Fibroblast of villous mesenchyme (primary cell): ENCODE measurements at places on chromosomes 16 and 17.

- DNase-seq = no peak
These were observed 154.2 kb downstream of the VPS53 start for GRCh38 chr17:560432-560873.

DNA sequence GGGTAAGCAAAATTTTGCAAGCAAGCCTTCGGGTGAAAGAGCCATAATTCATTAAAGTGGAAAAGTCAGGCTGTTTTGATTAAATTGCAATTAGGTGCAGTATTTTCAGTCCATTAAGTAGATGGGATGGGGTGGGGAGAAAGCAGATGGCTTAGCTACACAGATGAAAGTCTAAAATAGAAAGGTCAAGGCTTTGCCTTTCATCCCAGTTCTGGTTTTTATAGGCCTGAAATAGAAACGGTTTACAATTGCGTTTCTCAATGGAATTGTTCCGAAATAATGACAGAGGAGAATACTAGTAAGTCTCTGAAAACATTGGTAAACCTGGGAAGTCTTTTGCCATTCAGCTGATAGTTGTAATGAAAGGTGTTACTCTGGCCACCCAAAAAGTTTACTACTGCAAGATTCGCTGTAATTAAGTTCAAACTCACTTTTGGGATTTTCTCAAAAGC is 1.5 kb downstream of the PPM1E start:
- DNase-seq = no peak

- DNase-seq = no peak
These were observed 424 bp downstream of the YBX2 start for GRCh38 chr17:7293816-7294613.

DNA sequence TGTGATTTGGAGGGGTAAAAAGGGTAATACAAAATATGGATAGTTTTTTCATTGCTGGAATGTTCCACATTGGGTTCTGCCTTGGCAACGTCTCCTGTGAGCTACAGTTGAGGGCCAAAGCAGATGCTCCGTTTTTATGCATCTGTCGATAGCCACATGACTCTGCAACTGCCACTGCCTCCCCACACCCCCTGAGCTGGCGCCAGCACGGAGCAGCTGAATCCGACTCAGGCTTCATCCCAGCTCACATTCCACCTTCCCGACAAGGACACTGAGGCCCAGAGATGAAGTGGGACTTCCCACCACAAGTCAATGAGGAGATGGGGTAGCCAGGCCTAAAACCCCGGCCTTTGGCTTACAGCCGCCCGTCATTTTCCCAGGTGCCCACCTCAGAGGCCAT is 334.1 kb downstream of the CDH13 start:
- no peak for DNase-seq

- DNase-seq = peak; percentile 41
These were observed 10.0 kb downstream of the TMEM235 start for GRCh38 chr17:78241277-78242023.

DNA sequence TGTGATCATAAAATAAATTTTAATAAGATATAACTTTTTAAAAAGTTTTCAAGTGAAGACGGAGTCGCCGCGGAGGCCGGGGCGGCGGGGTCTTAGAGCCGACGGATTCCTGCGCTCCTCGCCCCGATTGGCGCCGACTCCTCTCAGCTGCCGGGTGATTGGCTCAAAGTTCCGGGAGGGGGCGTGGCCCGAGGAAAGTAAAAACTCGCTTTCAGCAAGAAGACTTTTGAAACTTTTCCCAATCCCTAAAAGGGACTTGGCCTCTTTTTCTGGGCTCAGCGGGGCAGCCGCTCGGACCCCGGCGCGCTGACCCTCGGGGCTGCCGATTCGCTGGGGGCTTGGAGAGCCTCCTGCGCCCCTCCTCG is at the start of gene FOXC2:
Gene FOXC2, plus strand, starts transcription at position 229 of the 365 bp plus-strand sequence. CDS start 507 bp downstream, outside the sequence.
- peak; percentile 93 for DNase-seq

- peak; percentile 73 for DNase-seq
These were observed 4.9 kb downstream of the DPEP1 start for GRCh38 chr16:89618109-89618998.

- DNase-seq = no peak
These were observed 5.6 kb downstream of the GP2 start for GRCh38 chr16:20321671-20322070.

GRCh38 chr17:82696916-82697807 is 1.3 kb downstream of the RAB40B start:
- peak; percentile 9 for DNase-seq

DNA sequence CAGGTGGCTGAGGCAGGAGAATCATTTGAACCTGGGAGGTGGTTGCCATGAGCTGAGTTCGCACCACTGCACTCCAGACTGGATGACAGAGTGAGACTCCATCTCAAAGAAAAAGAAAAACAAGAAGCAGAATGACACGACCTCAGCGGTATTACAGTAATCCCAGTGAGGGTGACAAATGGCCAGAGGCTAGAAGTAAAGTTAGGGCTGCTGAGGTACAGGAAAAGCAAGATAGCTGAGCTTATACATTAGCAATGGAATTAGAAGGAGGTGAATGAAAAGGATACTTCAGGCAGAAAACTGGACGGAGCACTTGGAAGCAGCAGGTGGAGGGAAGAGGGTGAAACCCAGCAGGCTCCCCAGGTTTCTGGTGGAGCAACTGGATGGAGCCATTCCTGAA is 26.1 kb upstream of the AMZ2 start:
- DNase-seq = no peak

GRCh38 chr17:2183346-2183745 is 120.2 kb downstream of the SMG6 start:
- DNase-seq = peak; percentile 89

GRCh38 chr16:72873853-72874252 is 174.1 kb downstream of the ZFHX3 start:
- DNase-seq = no peak

DNA sequence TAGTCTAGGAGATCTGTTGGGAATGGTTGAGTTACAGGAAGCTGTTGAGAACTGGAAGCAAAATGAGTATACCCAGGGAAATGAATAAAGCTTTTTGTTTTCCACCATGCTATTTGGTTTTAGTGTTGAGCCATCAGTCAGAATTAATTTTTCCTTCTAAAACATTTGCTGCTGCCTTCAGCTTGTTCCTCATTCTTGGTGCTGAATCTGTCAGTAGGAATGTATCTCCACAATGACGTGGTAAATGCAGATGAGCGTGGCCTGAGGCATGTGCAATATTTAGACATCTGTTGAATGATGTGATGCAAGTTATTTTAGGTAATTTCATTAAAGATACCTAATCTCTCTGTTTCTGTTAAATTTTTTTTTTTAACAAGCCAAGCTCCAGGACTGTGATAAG is 10.9 kb downstream of the HAPSTR1 start:
- peak; percentile 82 for DNase-seq

GRCh38 chr16:12294471-12294870 is 317.9 kb downstream of the SNX29 start:
- no peak for DNase-seq

DNA sequence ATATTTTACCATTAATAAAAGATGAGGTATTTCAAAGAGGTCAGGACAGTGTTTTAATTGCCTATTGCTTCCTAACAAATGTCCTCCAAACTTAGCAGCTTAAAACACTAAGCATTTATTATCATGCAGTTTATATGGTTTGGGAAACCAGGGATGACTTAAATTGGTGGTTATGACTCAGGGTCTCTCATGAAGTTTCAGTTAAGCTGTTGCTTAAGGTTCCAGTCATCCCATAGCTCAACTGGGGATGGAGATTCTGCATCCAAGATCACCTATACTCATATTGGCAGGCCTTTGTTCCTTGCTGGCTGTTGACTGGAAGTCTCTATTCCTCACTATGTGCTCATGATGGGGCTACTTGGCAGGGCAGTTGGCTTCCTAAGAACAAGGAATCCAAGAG is 1329.9 kb upstream of the GOT2 start:
- DNase-seq = no peak

DNA sequence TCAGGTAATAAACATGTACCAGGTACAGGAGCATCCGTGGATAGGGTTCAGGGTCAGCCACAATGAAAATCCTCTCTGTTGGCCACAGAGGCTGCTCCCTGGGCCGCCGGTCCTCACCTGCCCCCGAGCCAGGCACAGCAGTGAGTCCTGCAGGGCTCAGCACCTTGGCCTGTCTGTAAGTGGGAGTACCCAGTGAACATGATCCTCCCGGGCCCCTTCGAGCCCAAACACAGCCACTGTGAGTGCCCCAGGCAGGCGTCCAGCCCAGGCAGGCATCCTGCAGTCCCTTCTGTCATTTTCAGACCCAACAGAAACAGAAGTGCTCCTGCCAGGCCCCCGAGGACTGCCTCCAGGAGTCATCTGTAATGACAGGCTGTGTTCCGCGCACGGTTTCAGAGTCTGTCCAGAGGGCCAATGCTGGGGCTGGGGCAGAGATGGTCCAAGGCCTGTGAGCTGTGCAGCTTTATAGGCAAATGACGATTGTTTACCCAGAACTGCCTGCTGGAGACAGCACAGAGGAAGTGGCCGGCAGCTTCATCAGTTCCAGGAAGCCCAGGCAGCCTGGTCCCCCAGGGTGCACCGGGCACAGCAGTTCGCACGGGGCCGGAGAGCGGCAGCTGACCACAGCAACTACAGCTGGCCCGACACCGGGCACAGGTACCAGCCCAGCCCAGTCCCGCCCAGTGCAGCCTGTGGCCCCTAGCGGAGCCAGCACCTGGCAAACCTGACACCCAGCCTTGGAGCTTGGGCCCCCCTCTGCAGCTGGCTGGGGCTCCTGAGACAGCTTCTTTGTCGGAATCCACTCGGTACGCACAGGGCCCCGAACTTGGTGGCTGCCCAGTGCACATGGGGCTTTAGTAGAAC is 13.2 kb downstream of the SLC7A5 start:
- peak; percentile 62 for DNase-seq

GRCh38 chr16:26240807-26241206 is 549.0 kb downstream of the HS3ST4 start:
- DNase-seq = no peak

GRCh38 chr17:57612202-57613071 is 132.7 kb downstream of the CCDC182 start:
- no peak for DNase-seq

GRCh38 chr16:80806927-80807340 is 2.5 kb upstream of the CDYL2 start:
- DNase-seq = peak; percentile 26

DNA sequence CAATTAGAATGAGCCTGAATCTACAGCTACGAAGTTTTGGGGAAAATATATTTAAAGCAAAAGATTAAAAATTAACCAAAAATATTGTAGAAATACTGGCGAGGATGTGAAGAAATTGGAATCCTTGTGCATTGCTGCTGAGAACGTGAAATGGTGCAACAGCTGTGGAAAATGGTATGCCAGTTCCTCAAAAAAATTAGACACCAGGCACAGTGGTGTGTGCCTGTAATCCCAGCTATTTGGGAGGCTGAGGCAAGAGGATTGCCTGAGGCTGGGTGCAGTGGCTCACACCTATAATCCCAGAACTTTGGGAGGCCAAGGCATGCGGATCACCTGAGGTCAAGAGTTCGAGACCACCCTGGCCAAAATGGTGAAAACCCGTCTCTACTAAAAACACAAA is 119.9 kb upstream of the TMEM97 start:
- no peak for DNase-seq

DNA sequence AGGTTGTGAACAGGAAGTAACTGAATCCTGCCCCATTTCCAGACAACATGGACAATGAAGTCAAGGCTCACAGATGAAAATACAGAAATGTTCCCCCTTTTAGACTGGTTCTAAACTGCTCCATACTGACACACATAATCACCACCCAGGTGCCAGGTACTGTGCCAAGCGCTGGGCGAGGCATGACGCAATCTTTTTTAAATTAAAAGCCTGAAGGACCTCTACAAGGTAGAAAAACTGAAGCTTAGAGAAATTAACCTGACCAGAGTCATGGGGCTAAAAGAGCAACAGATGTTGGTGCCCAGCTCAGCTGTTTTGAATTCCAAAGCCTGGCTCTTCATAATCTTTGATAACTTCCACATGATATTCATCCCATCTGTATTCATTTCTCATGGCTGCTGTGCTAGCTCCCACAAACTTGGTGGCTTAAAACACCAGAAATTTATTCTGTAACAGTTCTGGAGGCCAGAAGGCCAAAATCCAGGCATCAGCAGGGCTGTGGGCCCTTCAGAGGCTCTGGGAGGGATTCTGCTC is 4.9 kb upstream of the RAB11FIP4 start:
- no peak for DNase-seq

DNA sequence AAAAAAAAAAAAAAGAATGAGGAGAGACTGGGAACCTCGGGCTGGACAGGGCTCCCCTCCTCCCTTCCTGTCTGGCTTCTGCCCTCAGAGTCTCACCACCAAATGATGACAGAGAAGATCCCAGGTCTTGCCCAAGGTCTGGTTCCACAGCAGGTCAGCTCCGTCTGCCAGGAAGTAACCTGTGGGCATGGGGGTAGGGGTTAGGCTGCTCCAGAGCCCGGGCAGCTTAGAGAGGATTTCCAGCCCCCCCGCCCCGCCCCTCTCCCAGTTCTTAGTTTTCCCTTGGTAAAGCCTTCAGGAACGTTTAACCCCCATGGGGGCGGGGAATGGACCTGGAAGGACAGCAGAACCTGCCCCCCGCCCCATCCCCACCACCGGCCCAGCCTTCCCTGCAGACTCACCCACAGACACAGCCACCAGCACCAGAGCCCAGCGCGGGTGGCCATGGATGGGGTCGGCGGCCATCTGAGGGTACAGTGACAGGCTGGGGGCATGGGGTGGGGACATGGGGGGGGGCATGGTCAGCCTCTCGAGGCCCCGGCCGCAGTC is 700 bp downstream of the TLCD2 start:
- DNase-seq = peak; percentile 63

DNA sequence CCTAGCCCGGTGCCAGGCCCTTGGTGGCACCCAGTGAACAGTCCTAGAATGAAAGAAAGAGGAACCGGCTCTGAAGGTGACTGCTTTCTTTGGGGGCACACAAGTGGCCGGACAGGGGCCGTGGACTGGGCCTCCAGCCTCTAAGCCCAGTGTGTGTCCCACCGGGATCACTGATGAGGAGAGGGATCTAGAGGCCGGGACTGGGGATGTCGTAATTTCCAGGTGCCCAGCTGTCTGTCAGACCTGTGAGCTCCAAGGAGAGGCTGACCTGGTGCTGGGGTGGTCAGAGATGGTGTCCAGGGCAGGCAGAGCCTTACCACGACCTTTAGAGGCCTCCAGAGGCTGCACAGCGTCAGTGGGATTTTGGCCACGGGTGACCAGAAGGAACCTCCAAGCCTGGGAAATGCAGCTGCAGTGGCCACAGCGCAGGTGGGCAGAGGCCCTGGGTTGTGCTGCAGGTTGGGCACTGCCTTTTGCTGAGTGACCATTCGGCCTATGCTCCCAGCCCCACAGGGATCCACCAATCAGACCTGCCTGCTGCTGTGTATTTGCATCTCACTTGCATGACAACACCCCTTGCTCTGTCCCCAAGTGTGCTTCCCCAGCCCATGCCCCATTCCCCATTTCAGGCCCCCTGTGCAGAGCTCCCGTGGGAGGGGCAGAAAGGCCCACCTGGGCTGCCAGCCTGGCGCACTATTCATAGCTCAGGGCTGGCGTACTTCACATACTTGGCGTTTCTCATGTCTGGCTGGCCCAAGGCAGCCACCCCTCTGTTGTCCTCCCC is 12.5 kb downstream of the ARHGAP23 start:
- no peak for DNase-seq
